ENCODE measurements at places on chromosomes 3 and 15. TPM values are rescaled to one million over a fixed set of nuclear protein-coding genes. Genes with fewer than 3 reads are reported as not detected.
A peak's percentile ranks its signal among the peaks of the same experiment; 100 is the strongest.

- DNase-seq: no peak
- no peaks in the 10 kb centered on the region for H3K36me3 ChIP-seq
- H3K4me1 ChIP-seq: no peaks in the 10 kb centered on the region
- H3K27ac ChIP-seq: no peak overlapping the region
- no peaks in the 10 kb centered on the region for H3K27me3 ChIP-seq
Observed at GRCh38 chr3:70823622-70824021, 511.2 kb upstream of the MDFIC2 start.

GRCh38 chr3:4758249-4758860 lies 220.9 kb upstream of the BHLHE40 start:
- no peak overlapping the region for H3K27ac ChIP-seq
- H3K27me3 ChIP-seq: no peaks in the 10 kb centered on the region
- H3K4me1 ChIP-seq: no peaks in the 10 kb centered on the region

Gene BCL2A1
- 34.0 TPM for polyA plus RNA-seq

- peaks cover 4% of the 10 kb centered on the region for H3K4me1 ChIP-seq
- H3K27ac ChIP-seq: no peak overlapping the region
- no peak for DNase-seq
- no peaks in the 10 kb centered on the region for H3K27me3 ChIP-seq
- H3K4me3 ChIP-seq: no peak overlapping the region
Observed at GRCh38 chr3:150371741-150372254, 36.3 kb upstream of the TSC22D2 start.

Gene SLC38A3
- polyA plus RNA-seq: 0.17 TPM

DNA sequence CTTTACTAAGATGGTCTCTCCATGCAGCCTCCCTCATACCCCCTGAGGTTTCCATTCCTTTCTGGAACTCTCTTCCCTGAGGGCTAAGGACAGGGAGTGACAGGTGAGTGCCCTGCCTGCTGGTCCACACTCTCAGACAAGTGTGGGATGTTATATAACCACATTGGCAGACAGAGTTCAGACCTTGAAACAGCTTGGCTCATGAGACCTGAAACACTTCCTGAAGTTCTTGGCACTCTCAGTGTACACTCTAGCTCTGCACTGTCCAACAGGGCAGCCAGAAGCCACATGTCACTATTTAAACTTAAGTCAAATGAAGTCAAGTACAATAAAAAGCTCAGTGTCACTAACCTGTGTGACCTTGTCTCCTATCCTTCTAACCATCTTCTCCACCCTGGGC lies 188.5 kb downstream of the ZNF621 start:
- H3K4me3 ChIP-seq: no peak overlapping the region
- H3K27ac ChIP-seq: peak overlapping the region; percentile 42
- H3K36me3 ChIP-seq: no peaks in the 10 kb centered on the region
- H3K27me3 ChIP-seq: no peaks in the 10 kb centered on the region

DNA sequence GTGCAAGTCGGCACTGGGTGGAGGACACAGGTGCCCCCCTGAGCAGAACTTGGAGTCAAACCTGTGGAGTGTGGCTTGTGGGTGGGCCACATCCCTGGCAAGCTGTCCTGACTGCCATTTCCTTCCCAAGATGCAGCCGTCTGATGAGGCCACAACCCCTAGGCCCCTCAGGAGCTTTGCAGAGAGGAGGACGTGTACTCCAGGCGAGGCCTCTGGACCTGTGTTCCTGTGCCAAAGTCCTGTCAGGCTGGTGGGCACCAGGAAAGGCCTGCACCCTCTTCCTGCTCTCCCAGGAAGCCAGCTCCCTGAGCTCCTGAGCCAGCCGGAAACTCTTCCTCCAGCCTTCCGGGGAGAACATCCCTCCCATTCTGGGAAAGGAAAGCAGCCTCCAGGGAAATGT lies 48.5 kb downstream of the CMTM6 start:
- H3K4me3 ChIP-seq: no peak overlapping the region
- peaks cover 46% of the 10 kb centered on the region for H3K36me3 ChIP-seq
- H3K4me1 ChIP-seq: peaks cover 56% of the 10 kb centered on the region
- peak overlapping the region; percentile 24 for H3K27ac ChIP-seq
- H3K27me3 ChIP-seq: no peaks in the 10 kb centered on the region
- no peak for DNase-seq

GRCh38 chr15:100997442-100997841 lies 78.3 kb downstream of the LRRK1 start:
- peaks cover 5% of the 10 kb centered on the region for H3K4me1 ChIP-seq
- DNase-seq: no peak
- H3K27ac ChIP-seq: no peak overlapping the region
- peaks cover 7% of the 10 kb centered on the region for H3K36me3 ChIP-seq
- H3K4me3 ChIP-seq: no peak overlapping the region

GRCh38 chr15:57421110-57421509 lies 44.8 kb downstream of the CGNL1 start:
- H3K27me3 ChIP-seq: no peaks in the 10 kb centered on the region
- H3K27ac ChIP-seq: no peak overlapping the region
- H3K36me3 ChIP-seq: no peaks in the 10 kb centered on the region
- H3K4me3 ChIP-seq: no peak overlapping the region
- H3K4me1 ChIP-seq: no peaks in the 10 kb centered on the region

DNA sequence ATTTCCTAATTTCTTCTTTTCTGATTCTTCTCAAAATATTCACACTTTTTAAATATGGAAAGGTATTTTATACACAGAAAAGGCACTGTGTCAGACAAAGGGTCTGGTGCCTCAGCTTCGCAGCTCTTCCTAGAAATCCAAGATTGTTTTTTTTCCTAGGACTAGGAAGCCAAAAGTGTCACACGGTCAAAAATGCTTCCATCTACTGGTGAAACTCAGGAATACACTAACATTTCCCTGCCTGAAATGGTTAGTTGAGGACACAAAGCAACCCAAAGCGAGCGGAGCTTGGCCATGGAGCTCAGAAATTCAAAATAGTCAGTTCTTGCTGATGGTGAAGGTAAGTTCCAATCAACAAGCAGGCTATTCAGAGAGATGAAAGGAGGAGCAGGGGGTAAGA lies 426.5 kb upstream of the RASGRP1 start:
- H3K36me3 ChIP-seq: no peaks in the 10 kb centered on the region
- no peak for DNase-seq
- no peak overlapping the region for H3K4me3 ChIP-seq
- no peak overlapping the region for H3K27ac ChIP-seq
- H3K4me1 ChIP-seq: no peaks in the 10 kb centered on the region

DNA sequence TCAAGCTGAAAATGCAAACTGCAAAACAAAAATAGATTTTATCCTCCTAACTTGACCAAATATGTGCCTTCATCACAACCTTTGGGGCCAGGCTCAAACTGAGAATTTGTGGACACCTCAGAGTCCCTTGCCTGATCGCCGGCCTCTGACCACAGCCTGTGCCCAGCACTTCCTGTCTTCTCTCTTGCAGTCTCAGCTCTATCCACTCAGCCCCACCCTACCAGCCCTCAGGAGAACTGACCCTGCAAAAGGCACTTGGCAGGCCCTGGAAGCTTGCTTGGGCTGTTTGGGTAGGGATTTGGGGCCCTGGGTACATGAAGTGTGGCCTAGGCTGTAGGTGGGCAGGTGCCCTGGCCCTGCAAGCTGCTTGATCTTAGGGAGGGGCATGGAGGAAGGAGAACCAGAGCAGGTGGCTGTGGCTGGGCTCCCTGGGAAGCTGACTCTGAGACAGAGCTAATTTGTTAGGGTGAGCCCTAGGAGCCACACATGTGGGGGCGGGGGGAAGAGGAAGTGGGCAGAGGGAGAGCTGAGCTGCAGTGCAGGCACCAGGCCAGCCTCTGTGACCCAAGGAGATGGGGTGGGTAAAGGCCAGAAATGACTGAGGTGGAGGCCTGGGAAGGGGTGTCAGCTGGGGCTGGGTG lies 8.6 kb downstream of the CLEC3B start:
- H3K27me3 ChIP-seq: no peaks in the 10 kb centered on the region
- no peak overlapping the region for H3K4me3 ChIP-seq
- peaks cover 18% of the 10 kb centered on the region for H3K4me1 ChIP-seq
- no peak overlapping the region for H3K27ac ChIP-seq

GRCh38 chr3:48416546-48416945 lies 13.3 kb downstream of the PLXNB1 start:
- no peak for DNase-seq
- no peaks in the 10 kb centered on the region for H3K36me3 ChIP-seq
- no peaks in the 10 kb centered on the region for H3K27me3 ChIP-seq
- H3K4me1 ChIP-seq: no peaks in the 10 kb centered on the region
- no peak overlapping the region for H3K4me3 ChIP-seq
- H3K27ac ChIP-seq: no peak overlapping the region

DNA sequence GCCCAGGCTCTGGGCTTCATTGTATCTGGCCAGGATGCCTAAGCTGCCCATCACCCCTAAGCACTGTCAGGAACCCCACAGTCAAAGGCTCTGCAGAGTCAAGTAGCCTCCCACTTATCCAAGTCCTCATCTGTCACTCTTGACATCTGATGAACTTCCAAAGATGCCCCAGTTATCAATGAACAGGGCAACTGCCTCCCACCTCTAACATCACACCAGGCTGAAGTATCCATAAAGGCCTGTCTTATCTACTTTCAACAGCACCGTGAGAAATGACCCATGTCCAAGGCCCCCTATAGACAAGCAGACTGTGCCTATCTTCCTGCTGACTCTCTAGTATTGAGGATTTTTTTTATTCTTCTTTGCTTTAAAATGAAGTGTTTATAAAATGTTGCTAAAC lies 56.4 kb downstream of the TRIM69 start:
- H3K4me3 ChIP-seq: no peak overlapping the region
- H3K36me3 ChIP-seq: no peaks in the 10 kb centered on the region
- H3K27ac ChIP-seq: no peak overlapping the region

GRCh38 chr3:117587416-117587815 lies 877.8 kb downstream of the TUSC7 start:
- no peak overlapping the region for H3K4me3 ChIP-seq
- DNase-seq: no peak
- H3K27me3 ChIP-seq: no peaks in the 10 kb centered on the region
- H3K4me1 ChIP-seq: no peaks in the 10 kb centered on the region
- no peaks in the 10 kb centered on the region for H3K36me3 ChIP-seq

- no peak overlapping the region for H3K27ac ChIP-seq
- H3K4me1 ChIP-seq: peaks cover 14% of the 10 kb centered on the region
- no peak for DNase-seq
- H3K36me3 ChIP-seq: no peaks in the 10 kb centered on the region
- H3K27me3 ChIP-seq: no peaks in the 10 kb centered on the region
- no peak overlapping the region for H3K4me3 ChIP-seq
Observed at GRCh38 chr3:196108075-196108743, 26.3 kb upstream of the TFRC start.

DNA sequence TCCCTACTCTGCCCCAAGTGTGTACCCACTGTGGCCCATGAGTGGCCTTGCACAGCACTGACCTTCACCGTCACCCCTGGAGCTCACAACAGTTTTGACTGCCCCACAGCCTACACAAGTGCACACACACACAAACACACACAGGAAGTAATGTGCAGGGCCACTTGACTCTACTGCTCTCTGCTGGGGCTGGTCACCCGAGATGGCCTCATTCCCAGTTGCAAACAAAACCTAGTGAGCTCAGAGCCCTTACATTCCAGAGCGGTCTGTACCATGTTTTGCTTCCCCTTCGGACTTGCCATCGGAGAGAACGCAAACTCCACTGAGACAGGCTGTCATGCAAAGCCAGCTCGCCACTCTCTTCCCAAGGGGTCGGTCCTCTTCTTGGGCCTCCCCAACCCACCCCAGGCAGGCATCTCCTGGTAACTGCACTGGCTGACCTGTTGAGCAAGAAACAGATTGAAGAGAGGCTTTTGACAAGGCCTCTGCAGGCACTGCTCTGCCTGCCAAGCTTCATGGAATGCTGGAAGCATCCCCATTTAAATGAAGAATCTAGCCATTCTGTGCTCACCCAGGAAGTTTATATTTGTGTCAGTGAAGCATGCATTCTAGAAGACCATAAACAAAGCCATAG lies 232.0 kb upstream of the IGF1R start:
- peaks cover 7% of the 10 kb centered on the region for H3K27me3 ChIP-seq
- H3K4me3 ChIP-seq: no peak overlapping the region
- no peak overlapping the region for H3K27ac ChIP-seq
- no peaks in the 10 kb centered on the region for H3K36me3 ChIP-seq

GRCh38 chr3:28905798-28906197 lies 375.1 kb upstream of the RBMS3 start:
- H3K36me3 ChIP-seq: no peaks in the 10 kb centered on the region
- no peak for DNase-seq
- no peak overlapping the region for H3K27ac ChIP-seq

DNA sequence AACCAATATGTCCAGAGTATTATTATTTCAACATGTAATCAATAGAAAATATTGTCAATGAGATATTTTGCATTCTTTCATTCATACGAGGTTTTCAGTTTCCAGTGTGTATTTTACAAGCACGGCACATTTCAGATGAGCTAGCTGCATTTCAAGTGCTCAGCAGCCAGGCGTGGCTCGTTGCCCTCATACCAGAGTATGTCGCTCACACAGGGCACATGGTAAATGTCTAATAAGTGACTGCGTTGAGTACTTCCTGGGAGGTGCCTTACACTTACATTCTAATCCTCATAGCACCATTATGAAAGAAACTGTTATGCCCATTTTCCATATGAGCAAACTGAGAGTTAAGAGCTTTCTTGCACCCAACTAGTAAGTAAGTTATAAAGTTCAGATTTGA lies 47.4 kb downstream of the TMEM266 start:
- no peak overlapping the region for H3K27ac ChIP-seq
- peaks cover under 1% of the 10 kb centered on the region for H3K27me3 ChIP-seq
- no peaks in the 10 kb centered on the region for H3K4me1 ChIP-seq

GRCh38 chr15:62419192-62419591 lies 254.1 kb upstream of the C2CD4B start:
- H3K36me3 ChIP-seq: no peaks in the 10 kb centered on the region
- no peak overlapping the region for H3K4me3 ChIP-seq
- no peak overlapping the region for H3K27ac ChIP-seq
- no peaks in the 10 kb centered on the region for H3K4me1 ChIP-seq
- no peaks in the 10 kb centered on the region for H3K27me3 ChIP-seq
- no peak for DNase-seq

- no peak overlapping the region for H3K27ac ChIP-seq
- no peaks in the 10 kb centered on the region for H3K36me3 ChIP-seq
- H3K4me1 ChIP-seq: peaks cover 14% of the 10 kb centered on the region
- no peaks in the 10 kb centered on the region for H3K27me3 ChIP-seq
Observed at GRCh38 chr3:104556372-104557078, 810.2 kb upstream of the ALCAM start.

DNA sequence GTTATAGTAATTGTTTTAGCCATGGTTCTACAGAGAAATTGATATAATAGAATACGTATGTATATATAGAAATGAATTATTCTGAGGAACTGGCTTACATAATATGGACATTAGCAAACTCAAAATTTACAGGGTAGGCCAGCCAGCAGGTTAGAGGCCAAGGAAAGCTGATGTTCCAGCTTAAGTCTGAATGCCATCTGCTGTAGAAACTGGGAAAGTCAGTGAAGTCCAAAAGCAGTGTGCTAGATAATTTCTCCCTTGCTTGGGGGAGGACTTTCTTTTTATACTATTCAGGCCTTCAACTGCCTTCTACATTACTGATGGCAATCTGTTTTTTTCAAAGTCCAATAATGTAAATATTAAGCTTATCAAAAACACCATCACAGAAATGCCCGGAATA lies 1174.7 kb downstream of the ZPLD1 start:
- H3K27me3 ChIP-seq: no peaks in the 10 kb centered on the region
- no peaks in the 10 kb centered on the region for H3K36me3 ChIP-seq
- no peaks in the 10 kb centered on the region for H3K4me1 ChIP-seq
- DNase-seq: no peak
- no peak overlapping the region for H3K27ac ChIP-seq
- no peak overlapping the region for H3K4me3 ChIP-seq

Measured in B cell (primary cell).